ENCODE measurements at places on chromosomes 11 and 22. TPM values are rescaled to one million over a fixed set of nuclear protein-coding genes. Genes with fewer than 3 reads are reported as not detected.

The JAML gene
- total RNA-seq: 0.60 TPM

DNA sequence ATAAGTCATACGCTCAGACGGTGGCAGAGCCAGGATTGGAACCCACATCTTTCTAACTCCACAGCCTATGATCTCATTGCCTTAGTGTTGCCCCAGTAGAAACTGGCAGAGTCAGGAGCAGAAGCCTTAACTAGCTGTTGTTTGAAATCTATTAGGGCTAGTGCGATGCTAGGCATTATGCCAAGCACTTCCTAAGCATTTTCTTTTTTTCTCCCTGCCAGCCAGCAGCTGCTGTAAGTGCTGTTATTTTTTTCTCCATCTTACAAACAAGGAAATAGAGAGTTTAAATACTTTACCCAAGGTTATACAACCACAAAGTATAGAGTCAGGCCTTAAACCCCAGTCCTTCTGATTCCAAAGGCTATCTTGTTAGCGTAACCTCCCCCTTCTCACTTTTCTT, 161.0 kb upstream of the SORL1-AS1 start:
- DNase-seq: no peak

- peak; percentile 58 for DNase-seq
These were observed 945 bp downstream of the CREBZF start for GRCh38 chr11:85663753-85664614.

DNA sequence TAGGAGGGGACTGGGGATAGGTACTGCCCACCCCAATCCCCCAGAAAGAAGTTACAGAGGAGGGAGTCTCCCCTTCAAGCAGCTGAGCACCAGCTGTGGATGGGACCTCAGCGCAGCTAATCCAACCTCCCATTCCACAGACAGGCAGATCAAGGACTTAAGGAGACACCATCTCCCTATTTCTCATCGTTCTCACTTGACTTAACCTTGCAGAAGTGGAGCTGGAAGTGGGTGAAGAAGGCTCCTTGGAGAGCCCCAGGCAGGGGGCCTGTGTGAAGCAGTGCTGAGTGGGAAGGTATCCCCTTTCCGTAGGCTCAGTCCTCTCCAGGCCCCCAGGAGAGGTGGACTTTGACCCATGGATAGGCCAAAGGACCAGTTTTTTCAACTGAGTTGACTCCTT, 27.3 kb downstream of the USP35 start:
- DNase-seq: no peak

The TTC17 gene
- total RNA-seq: 122 TPM

The LRRC74B gene
- total RNA-seq: not detected

Measured in tibial nerve (tissue), 4 donors.